Activated CD8-positive, alpha-beta memory T cell treated with anti-CD3 and anti-CD28 coated beads, Interleukin-2, amount 50 U/mL, for 48 hours (primary cell): ENCODE measurements at places on chromosomes 4 and X.

GRCh38 chr4:1998296-1998695 is 10.5 kb downstream of the NELFA start:
- no peak for DNase-seq

DNA sequence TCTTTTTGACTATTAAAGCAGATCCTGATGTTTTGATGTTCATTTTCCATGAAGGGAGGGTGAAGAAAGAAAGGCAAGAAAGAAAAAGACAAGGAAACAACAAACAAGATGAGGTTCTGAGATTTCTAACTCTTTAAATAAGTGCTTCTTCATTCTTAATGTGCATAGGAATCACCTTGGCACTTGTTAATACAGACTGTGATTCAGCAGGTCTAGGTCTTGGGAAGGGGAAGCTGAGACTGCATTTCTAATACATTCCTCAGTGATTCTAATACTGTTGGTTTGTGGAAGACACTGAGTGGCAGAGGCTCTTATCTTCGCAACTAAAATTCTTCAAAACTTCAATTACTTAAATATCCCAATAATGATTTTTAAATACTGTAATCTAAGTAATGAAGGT is 95.2 kb upstream of the NAP1L5 start:
- no peak for DNase-seq

DNA sequence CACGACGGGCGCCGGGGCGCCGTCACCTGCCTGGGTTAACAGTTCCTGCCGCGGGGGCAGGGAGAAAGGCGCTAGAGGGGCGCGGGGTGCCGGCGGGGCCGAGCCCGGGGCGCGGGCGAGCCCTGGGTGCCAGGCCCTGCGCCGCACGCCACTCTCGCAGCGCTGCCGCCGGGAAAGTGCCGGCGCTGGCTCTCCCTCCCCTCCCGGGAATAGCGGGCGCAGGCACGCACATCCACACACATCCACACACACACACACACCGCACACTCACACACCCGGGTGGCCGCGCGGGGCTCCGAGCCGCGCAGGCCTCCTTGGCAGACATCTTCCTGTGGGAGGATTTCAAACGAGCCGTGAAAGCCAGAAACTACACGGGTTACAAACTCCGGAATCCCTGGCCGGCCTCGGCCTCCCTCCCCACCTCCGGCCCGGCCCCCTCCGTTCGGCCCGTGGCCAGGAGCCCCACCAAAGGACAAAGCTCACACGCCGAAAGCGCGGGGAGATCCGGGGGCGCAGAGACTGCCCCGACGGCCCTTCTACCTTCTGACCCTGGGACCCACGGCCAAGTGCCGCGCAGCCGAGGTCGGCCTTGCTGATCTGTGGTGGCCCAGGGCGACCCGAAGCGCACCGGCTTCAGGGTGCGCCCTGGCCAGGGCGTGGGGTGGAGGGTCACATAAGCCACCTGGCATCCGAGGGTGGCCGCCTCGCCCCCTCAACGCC is 92.3 kb downstream of the BCOR start:
- DNase-seq, result peak; percentile 54

DNA sequence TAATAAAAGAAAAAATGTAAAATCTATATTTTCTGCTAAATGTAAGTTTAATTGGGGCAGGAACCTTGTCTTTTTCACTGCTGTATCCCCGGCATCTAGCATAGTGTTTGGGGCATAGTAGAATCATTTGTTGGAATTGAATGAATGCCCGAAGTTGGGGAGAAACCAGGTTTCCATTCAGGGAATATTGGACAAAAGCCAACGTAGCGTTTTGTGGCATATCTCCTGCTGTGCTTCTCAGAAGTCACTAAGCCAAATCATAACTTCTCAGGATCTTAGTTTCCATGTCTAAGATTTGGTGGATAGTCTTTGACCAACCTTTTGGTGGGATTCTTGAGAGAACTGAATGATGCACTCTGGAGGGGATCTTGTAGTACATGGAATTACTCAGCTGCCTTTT is 42.0 kb upstream of the PGRMC2 start:
- DNase-seq, result no peak

DNA sequence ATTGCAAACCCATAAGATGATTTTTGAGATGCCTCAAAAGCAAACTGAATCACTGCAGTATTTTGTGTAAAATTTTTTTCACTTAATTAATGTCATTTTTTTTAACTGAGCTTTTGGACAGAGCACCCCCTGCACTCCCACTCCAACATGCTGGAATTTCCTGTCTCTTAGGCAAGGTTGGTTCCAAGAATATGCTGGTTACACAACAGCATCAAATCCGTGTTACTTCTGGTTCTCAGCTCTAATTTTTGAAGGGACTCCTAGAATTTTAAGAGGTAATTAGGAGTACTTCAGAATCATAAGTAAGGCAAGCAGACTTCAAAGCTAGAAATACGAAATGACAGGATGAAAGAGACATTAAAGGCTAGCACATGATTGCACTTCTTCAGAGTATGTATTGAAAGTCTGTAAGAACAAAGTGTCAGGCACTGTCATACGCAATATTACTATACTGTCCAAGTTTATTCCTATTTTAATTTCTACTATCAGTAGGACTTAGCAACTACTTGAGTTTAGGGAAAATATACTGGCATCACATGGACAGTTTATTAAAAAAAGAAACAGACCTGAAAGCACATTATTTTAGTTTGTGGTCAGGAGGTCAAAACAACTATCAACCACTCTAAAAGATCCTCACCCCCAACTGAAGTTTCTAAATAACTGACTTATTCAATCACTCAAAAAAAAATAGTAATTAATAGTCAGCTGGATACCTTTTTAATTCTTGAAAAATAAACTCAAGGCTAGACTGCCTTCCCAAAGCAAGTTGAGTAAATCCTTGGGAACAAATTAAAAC is 1.6 kb upstream of the JCHAIN start:
- no peak for DNase-seq

GRCh38 chrX:138794246-138794645 is 82.7 kb upstream of the FGF13 start:
- DNase-seq, result no peak

DNA sequence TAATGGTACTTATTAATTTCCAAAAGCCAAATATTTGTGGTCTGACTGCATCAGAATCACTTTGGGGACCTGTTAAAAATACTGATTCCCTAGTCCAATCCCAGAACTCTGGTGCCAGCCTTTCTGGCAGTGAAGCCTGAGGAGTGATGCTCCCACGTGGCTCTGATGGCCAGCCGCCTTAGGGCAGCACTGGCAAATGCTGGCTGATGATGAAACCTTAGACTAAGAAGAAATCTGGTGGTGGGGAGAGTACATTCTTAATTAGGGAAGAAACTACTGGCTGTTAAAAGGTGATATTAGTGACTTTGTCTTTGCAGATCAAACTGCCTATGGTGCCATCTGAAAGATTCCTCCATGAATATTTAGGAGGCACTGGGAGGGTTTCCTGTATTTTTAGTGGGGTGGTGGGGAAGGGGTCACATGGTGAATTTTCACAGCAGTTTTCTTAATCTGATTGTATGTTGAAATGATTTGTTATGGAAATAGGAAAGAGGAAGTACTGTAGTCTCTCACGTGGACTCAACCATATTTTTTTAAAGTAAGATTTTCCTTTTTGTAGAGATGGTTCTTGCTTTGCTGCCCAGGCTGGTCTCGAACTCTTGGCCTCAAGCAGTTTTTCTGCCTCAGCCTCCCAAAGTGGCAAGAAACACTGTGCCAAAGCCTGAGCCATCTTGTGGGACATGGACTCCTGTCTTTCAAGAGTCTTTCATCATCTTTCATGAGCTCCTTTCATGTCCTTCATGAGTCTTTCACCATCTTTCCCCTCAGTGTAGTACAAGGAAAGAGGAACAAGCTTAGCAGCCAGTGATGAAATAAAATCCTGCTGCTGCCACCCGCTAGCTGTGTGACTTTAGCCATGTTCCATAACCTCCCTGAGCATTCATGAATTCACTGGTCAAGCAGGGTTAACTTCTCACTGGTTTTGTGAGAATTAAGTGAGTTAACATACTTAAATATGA is 90.8 kb downstream of the ZNF330 start:
- no peak for DNase-seq

DNA sequence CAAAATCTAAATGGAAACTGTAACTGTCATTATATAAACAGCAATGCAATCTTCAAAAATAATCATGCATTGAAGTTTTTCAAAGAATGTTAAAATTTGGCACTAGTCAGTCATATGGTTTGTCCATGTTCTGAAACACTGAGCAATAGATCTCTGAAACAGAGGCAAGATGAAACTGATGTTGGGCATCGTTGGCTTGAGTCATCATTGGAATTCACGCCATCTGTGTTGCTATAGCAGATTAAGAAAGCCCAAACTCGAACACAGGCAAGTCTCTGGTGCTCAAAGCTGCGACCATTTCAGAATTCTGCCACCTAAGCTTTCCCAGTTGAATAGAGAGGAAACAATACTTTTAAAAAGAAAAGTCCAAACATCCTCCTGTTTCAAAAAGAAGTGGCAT is 114.1 kb upstream of the PPARGC1A start:
- DNase-seq, result no peak
